ENCODE measurements at places on chromosomes 6 and 20.
A peak's percentile ranks its signal among the peaks of the same experiment; 100 is the strongest.

DNA sequence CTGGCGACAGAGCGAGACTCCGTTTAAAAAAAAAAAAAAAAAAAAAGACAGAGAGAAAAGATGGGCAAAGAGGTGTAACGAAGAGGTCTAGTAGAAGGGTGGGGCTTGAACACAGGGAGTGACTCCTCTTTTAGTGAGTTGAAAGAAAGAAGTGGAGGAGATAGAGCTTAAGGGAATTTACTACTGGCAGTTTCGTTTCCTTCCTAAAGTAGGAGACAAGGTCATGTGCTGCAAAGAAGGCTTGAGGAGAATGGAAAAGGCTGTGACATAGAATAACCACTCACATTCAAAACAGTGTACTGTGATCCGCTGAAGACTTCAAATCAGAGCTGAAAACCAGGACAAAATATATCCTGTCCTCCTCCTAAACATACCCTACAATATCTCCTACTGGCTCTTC is 63.8 kb upstream of the EIF2S2 start:
- DNase-seq = no peak

GRCh38 chr6:136753624-136754023 is 38.7 kb downstream of the MAP3K5 start:
- DNase-seq = no peak

- peak; percentile 93 for DNase-seq
These were observed 11.7 kb downstream of the PTPRK start for GRCh38 chr6:128508588-128509296.

GRCh38 chr20:3692706-3693294 is 11.0 kb upstream of the ADAM33 start:
- no peak for DNase-seq

- peak; percentile 57 for DNase-seq
These were observed 424 bp upstream of the KIF13A start for GRCh38 chr6:17987697-17988421.

DNA sequence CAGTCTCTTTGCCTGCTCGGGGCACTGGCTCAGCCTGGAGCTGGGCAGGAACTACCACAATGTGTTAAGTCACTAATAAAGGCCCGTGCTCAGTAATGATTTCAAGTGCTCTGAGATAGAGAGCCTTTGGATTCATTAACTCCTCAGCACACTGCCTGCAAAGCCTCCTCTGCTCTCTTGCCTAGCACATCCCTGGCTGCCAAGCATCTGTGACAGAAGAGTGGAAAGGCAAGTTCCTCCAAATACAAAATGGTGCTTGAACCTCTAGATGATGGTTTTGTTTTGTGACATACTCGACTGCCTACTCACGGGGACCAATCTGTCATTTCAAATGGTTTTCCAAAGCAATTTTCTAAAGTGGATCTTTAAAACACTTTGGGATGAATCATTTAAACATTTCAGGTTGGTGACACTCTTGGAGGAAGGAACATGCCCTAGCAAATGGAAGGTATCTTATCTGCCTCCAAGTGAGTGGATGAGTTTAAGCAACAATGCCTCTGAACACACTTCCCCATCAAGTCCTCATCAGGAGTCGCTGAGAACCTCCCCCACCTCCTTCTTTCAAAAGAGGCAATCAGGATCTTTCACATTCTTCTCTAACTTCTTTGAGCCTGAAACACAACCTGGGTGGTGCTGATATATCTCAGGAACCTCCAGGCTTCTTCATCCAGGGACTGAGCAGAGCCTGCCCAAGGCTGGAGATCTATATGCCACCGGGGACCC is 35.8 kb downstream of the METTL24 start:
- no peak for DNase-seq

GRCh38 chr6:110488606-110489190 is 12.3 kb upstream of the SLC22A16 start:
- DNase-seq = no peak

DNA sequence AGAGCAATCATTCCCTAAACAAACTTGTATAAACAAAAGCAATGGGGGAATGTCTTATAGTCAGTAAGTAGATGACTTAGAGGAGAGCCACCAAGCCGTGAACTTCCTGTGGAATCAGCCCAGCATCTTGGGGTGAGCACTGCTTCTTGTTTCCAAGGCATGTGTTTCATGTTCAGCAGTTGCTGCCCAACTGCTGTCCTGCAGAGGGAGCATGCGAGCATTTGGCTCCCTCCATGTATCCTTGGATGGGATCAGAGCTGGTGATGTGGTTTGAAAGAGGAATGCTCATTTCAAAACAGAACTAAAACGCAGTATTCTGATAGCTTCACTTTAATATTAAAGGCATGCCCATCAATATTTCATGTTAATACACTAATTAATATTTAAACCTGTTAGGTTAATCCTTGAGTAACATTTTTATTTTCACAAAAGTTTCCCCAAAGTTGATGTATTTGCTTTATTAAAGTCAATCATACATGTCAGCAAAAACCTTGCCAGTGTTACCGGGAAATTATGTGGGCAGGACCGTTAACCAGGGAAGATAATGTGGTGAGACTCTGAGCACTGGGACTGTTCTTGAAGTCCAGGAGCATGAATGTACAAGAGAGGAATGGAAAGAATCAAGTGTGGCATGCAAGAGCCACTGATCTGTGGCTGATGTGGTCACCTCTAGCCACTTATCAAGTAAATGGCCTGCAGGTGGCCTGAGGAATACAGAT is 172.1 kb upstream of the GGTLC1 start:
- peak; percentile 57 for DNase-seq

DNA sequence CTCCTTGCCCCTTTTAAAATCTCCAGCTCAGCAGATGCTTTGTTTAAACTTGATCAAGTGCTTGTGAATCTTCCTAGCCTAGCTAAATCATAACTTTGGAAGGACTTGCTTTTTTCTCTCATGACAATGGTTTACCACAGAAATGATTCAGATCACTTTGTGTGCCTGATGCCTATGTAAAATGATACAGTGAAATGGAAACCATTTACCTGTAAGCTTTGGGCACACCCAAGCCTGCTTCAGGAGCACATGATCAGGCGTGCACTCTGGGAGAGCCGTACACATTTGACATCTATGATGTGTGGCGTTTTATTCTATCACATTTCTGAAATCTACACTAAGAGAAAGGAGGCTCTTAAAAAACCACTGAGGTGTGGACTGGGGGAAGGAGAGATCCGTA is 41.1 kb downstream of the PTPN1 start:
- no peak for DNase-seq

GRCh38 chr6:142881290-142881689 is 63.7 kb downstream of the HIVEP2 start:
- no peak for DNase-seq

- no peak for DNase-seq
These were observed 17.3 kb downstream of the VSTM2L start for GRCh38 chr20:37920270-37920669.

- DNase-seq = no peak
These were observed 2.8 kb downstream of the RAET1E start for GRCh38 chr6:149895048-149895590.

- no peak for DNase-seq
These were observed 124.5 kb downstream of the GMDS start for GRCh38 chr6:2120912-2121311.

- peak; percentile 17 for DNase-seq
These were observed 101.2 kb downstream of the NUS1 start for GRCh38 chr6:117776441-117776840.

- DNase-seq = no peak
These were observed 1.8 kb downstream of the ADAM33 start for GRCh38 chr20:3679749-3680700.

- no peak for DNase-seq
These were observed 780 bp downstream of the TFAP2A start for GRCh38 chr6:10413850-10414738.

- peak; percentile 56 for DNase-seq
These were observed 10.7 kb upstream of the KCNK15 start for GRCh38 chr20:44734938-44735337.

Measured in RKO (cell line).